Activated T-cell treated with anti-CD3 and anti-CD28 coated beads, Interleukin-2, amount 50 U/mL, for 4 hours (primary cell): ENCODE measurements at places on chromosomes 6 and 20.
A peak's percentile ranks its signal among the peaks of the same experiment; 100 is the strongest.

- DNase-seq, result no peak
Measured at GRCh38 chr6:85044361-85044760, 280.0 kb upstream of the TBX18 start.

GRCh38 chr6:113120582-113121285 lies 736.4 kb upstream of the MARCKS start:
- DNase-seq, result no peak

GRCh38 chr20:60009318-60009717 lies 51.1 kb downstream of the CDH26 start:
- no peak for DNase-seq

- DNase-seq, result no peak
Measured at GRCh38 chr20:10679269-10679668, 5.5 kb upstream of the JAG1 start.

DNA sequence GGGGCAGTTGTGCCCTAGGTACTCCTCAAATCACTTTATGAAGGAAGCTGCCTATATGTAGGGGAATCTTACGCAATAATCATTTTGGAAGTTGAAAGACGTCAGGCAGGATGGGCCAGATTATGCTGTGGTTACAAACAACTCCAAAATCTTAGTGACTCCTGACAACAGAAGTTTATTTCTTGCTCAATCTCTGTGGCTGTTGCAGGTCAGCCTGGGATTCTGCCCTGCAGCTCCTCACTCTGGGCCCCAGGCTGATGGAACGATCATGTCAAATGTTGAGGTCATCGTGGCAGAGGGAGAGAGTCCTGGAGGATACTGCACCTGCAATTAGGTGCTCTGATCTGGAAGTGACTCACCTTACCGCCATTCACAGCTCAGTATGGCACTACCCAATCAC lies 88.4 kb downstream of the ZDHHC14 start:
- no peak for DNase-seq

- DNase-seq, result no peak
Measured at GRCh38 chr6:73460056-73460455, 1.5 kb upstream of the MTO1 start.

DNA sequence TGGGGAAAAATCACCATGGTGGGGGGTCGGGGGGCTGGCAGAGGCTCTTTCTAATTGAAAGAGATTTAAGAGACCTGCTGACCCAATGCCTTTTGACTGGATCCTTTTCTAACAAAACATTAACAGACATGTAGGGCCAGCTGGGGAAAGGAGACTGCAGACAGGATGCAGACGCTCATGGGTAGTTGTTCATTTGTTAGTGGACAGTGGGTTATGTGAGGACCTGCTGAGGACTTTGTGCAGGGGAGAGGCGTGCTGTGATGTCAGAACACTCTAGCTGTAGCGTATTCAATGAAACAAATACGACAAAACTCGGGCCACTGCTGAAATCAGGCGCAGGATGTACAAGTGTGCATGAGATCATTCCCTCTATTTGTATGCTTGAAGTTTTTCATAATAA lies 1.2 kb downstream of the IP6K3 start:
- no peak for DNase-seq

DNA sequence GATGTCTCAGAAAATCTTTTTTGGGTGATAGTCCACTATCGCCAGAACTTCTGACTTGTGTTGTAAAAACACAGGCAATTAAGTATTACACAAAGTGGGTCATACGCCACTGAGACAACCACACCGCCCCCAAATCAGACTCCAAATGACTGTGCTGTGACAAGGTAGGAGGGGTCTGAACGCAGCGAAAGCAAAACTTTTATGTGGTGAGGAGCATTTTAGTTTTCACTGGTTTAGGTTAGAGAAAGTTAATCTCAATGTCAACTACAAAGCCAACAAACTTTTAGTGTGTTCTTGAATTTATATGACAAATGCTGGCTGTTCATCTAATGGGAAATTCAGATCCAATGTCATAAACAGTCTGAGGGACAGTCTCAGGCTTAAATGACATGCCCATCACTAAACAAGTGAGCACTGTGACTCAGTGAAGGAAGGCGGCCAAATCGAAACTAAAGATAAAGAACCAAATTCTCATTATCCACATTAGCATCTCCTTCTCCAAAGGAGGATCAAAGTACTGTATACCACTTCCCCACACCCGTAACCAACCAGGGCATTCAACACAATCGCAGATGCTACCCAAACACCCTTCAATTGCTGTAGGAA lies 186.7 kb downstream of the GJA10 start:
- DNase-seq, result peak; percentile 68

DNA sequence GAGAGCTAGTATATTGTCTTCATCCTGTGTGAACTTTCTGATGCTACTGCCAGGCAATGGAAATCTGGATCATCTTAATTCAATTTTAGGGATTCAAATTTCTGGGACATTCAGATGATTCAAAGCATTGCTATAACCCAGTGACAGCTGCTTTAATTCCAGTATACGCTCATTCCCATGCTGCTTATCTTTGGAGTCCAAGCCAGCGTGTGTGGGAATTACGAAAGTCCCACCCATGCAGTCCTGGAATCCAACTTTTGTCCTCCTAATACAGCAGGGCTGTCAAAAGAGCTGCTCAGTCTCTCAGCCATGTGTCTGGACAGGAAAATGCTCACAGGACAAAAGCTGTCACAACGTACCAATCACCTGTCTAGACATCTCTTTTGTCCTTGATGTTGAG lies 219.8 kb downstream of the LAMA2 start:
- no peak for DNase-seq

DNA sequence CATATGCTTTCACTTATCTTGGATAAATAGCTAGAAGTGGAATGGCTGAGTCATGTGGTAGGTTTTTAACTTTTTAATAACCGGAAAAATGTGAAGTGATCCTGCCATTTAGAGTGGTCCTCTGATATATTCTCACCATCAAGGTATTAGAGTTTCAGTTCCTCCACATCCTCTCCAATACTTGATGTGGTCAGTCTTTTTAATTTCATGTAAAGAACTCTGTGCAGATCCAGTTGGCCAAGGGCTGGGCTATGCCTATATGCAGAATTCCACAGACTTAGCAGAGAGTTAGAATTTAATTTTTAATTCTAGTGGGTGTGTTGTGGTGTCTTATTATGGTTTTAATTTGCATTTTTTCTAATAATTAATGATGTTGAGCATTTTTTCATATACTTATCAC lies 141.1 kb downstream of the SYCP2 start:
- DNase-seq, result no peak

GRCh38 chr6:122140031-122140430 lies 259.4 kb upstream of the HSF2 start:
- DNase-seq, result no peak

DNA sequence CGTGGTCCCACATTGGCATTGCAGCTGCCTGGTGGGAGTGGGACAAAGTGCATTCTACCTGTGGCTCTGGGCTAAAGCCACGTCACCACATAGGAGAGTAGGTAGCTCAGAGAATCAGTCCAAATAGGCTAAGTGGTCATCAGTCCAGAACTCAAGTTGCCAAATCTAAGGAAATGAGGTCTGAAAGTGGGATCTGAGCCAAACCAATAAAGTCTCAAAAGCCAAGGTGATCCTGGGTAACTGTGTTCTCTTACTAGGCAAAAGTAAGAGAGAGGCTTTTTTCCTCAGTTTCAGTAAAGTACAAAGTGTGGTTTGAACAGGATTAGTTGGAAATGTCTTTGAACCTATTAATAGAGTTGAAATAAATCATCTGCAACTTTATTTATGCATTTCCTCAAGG lies 68.6 kb upstream of the CNKSR3 start:
- no peak for DNase-seq

DNA sequence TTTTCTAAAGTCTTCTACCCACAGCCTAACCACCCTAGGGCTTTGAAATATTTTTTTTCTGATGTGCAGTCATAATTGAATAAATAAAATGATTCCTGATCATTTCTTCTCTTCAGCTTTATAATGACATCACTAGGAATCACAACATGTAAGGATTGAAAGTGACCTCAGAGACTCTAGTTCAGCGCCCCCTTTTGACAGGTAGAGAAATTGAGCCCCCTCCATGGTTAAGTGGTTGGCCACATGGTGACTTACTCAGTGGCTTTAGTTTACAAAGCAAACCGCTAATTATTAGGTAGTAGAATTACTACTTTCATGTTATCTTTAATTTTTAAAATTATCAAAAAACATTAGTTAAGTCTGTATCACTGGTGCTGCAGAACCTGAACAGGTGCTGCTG lies 13.3 kb upstream of the SLC2A12 start:
- no peak for DNase-seq

DNA sequence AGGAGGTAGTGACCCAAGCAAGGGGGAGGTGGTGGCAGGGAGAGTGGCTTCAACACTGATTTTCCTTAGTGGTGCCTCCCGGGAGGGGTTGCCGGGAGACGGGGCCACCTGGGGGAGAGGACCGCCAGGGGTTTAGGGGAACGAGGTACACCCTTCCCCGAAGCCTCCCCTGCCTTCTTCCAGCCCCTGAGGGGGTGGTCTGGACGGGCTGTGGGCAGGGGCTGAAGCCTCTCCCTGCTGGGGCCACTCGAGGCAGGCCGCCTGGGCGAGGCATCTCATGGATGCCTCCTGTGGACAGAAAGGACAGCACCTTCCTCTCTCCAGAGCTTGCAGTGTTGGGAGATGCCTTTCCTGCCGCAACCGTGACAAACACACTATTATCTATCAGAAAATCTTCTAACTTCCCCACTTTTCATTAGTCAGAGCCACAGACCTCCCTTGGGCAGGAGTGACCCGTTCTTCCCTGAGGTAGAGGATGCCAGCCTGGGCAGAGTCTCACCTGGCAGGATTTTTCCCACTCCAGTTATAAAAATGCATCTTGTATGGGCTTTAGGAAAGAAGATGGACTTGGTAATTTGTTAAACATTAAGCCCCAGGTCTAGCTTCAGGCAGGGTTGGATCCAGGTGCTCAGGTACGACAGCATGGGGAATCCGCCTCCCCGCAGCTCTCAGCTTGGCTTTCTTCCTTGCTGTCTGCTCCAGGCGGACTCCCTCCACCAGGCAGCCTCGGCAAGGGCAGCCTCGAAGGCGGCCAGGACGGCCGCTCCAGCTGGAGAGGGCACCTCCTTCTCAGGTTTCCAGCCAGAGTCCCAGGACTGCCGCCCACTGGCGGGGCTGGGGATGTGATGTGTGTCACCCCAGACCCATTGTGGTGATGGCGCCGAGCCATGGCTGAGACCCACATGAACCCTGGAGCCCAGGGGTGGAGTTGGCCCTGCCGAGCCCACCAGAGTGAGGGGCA lies 11.0 kb downstream of the HRH3 start:
- DNase-seq, result no peak

GRCh38 chr6:160102956-160103824 lies 18.4 kb upstream of the SLC22A1 start:
- DNase-seq, result no peak
